Left kidney (tissue), 8 donors: ENCODE measurements at places on chromosomes 7 and 10. TPM values are rescaled to one million over a fixed set of nuclear protein-coding genes. Genes with fewer than 3 reads are reported as not detected.

EBF3 gene
- 2.7 TPM for polyA plus RNA-seq

DNA sequence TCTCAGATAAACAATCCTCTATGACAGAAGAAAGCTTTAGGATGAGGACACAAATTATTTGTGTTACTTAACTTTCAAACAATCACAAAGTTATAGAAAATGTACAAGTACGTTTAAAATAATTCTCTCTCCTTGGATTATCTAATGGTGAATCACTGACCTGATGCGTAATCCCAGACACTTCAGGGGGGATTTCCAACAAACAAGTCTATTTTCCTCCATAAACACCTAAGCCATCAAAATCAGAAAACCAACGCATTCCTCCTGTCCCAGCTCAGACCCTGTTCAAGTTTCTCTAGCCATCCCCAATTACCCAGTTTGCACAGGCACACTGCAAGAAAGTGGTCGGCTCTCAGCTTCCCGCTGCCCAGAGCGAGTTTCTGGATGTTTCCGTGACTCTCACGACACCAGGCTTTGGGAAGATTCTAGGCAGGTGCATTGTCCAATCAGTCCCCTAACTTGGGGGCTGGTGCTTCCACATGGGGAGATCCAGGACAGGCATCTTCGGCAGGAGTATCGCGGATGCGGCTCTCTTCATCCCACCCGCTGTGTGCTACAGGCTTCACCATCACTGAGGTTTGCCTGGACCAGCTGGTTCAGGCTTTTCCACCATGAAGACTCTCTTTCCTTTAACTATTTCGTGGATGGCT, 200.0 kb downstream of the ZMYND11 start:
- DNase-seq = no peak

TACR2 gene
- polyA plus RNA-seq = 0.38 TPM

GRCh38 chr10:64023926-64024470, 502.8 kb downstream of the REEP3 start:
- no peak for DNase-seq

DNA sequence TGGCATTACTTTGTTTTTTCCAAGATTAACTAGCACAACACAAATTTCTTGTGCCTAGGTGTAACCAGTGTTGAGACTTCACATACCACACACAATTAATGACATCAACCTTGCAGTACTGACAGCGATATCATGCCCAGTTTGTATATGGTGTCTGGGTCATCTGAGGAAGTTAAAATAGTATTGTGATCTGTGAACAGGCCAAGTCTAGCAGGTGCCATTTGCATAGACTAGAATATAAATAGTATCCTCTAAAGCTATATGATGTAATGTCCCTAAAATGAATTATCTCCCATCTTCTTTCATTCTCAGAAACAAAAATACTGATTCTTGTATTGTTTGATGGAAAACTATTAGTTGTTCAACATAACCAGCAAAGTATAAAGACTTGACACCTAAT, 175.8 kb upstream of the KAT6B start:
- no peak for DNase-seq
